Erythroblast (primary cell): ENCODE measurements at places on chromosomes 6 and 20.

- no peak for DNase-seq
Observed at GRCh38 chr20:51660672-51661608, 107.2 kb downstream of the ATP9A start.

GRCh38 chr6:87710090-87710489 lies 8.1 kb upstream of the AKIRIN2 start:
- no peak for DNase-seq

- DNase-seq: no peak
Observed at GRCh38 chr6:158154816-158155215, 13.2 kb downstream of the SERAC1 start.

DNA sequence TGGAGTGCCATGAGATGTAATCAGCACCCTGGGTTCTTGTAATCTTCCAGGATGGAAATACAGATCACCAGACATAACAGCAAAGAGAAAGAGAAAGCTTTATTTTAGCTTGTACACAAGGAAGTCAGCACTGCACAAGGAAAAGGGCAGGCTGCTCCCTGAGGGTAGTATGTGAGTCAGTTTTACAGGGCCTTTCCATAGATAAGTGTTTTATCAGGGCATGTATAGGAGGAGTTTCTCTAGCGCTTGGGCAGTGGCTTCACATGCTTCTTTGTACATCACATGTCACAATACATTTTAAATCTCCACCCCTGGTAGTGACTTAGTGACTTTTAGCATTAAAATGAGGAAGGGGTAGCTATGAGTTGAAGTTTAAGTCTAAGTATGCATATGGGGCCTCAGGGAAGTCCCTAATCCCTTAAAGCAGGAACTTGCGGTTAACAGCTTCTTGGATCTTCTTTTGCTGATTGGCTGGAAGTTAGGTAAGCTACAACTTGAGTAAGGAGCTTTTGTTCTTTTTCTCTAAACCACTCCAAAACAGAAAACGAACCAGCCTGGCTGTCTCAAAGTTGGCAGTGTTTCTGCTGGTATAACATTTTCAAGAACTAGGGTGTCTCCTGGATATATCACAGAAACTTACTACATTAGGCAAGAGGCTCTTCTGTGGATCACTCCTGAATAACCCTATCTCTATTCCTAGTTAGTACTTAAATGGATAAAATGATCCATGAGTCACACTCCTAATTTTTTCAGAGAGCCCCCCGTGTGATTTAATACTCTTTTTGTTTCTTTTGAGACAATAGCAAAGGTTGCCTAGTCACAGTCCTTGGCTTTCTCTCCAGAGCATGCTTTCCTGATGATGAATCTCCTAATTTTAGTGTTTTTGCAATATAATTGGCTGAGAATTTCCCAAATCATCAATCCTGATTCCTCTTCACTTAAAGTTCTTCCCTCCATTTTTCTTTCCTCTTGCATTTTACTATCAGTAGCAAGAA lies 60.2 kb downstream of the MRAP2 start:
- DNase-seq: peak; percentile 56

GRCh38 chr20:50004229-50004628 lies 21.4 kb downstream of the SNAI1 start:
- DNase-seq: no peak

- DNase-seq: no peak
Observed at GRCh38 chr6:111033628-111034289, 51.9 kb downstream of the RPF2 start.

DNA sequence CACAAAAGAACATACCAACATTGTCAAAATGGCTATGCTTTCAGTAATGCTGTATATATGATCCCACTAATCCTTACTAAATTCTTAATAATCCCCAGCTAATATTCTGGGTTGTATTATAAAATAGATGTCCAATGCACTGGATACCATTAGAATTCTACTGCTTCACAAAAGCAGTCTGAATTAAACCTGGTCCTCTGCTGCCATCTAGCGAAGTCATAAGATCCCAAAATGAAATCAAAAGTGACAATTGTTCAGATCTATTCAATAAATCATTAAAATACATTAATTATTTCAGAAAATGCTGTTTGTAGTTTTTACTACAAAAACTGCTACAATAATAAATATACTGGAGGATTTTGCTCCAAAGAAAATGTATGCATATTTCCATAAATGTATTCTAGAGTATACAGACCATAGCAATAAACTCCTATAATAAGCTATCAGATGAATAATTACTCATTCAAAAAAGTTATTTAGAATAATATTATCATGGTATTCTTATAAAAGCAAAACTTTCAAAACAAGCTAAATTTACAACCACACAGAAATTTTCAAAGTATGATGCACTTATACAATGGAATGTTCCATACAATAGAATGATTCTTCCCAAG lies 92.6 kb downstream of the RNGTT start:
- peak; percentile 82 for DNase-seq

- DNase-seq: peak; percentile 12
Observed at GRCh38 chr6:710601-711571, 17.9 kb upstream of the EXOC2 start.

DNA sequence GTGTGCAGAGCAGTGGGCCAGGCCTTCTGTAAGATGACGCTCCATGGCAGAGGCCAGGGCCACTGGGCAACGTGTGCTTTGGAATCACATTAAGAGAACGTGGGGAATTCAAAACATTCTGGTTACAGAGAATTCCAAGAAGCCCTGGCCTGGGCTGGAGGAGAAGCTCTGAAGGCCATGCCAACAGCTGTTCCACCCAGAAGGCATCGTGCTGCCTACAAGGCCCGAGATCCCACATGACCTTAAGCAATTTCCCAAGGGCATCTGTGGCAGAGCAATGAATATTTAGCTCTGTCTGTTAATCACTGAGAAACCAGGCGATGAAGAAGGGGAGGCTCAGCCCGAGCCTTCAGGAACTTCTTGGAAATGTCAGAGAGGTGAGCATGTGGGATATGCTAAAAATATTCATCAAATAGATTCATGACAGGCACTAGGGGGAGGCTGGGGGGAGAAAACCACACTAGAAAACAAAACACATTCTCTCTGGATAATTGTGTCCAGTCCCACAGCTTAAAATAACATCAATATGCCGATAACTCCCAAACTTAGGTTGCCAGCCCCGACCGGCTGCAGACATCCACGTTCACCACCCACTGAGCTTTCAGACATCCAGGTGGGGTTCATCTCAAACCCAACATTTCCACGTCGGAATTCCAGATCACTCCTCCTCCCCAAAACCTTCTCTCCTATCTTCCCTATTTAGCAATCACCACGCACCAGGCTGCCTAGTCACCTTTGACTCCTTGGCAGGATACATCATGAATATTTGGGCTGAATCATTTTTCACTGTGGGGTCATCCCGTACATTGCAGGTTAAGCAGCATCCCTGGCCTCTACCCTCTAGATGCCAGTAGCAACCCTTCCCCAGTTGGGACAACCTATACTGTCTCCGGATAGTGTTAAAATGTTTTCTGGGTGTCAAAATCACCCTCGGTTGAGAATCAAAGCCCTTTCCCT lies 6.6 kb downstream of the SULF2 start:
- no peak for DNase-seq

DNA sequence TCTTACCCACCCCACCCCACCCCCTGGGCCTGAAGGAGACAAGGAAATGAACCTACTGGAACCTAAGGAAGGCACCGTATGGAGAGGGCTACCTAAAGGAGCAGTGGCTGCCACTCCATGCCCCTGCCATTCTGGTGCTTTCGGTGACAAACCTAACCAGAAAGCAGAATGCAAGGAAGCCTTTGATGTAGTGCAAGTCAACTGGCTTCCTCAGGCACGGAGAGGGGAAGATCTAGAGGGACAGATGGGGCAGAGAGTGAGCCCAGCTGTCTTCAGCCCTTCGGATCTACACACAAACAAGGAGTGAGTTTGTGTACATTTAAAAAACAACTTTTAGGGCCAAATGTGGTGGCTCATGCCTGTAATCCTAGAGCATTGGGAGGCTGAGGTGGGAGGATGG lies 39.5 kb downstream of the PPP1R16B start:
- DNase-seq: no peak

GRCh38 chr6:7911345-7911725 lies 747 bp upstream of the TXNDC5 start:
- DNase-seq: no peak

GRCh38 chr6:102488729-102489128 lies 1095.2 kb downstream of the GRIK2 start:
- DNase-seq: no peak

DNA sequence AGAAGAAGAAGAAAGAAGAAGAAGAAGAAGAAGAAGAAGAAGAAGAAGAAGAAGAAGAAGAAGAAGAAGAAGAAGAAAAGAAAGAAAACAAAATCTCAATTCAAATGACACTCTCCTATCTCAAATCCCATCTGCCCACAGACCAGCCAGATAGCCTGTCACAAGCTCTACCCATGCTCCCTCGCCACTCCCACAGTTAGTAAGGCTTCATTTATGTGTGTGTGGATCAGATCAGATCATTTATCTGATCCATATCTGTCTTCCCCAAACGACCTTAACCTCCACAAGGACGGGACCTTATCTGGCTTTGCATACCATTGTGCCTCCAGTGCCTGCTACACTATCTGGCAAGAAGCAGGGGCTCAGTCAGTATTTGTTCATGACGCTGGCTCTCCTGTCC lies 81.9 kb upstream of the RREB1 start:
- DNase-seq: peak; percentile 80
